Smooth muscle cell of the pulmonary artery (primary cell): ENCODE measurements at places on chromosomes 2 and 18. TPM values are rescaled to one million over a fixed set of nuclear protein-coding genes. Genes with fewer than 3 reads are reported as not detected.

TRAPPC8 gene
- total RNA-seq = 55.4 and 68.0 TPM in 2 replicates

STARD6 gene
- not detected in 2 replicates for total RNA-seq

ATOH8 gene
- 22.4 and 30.8 TPM in 2 replicates for total RNA-seq

SLC4A5 gene
- 0.13 and 0.30 TPM in 2 replicates for total RNA-seq

FBLN7 gene
- total RNA-seq = 7.5 and 17.7 TPM in 2 replicates

GPR75 gene
- total RNA-seq = 1.5 and 2.4 TPM in 2 replicates

FAM228A gene
- 0.72 and 3.2 TPM in 2 replicates for total RNA-seq

MERTK gene
- total RNA-seq = 0.69 and 0.91 TPM in 2 replicates

NT5C1B gene
- total RNA-seq = not detected in 2 replicates

RAPGEF4 gene
- 3.8 and 5.0 TPM in 2 replicates for total RNA-seq

SERPINB2 gene
- 0.50 and 14.4 TPM in 2 replicates for total RNA-seq

CTAGE1 gene
- 0.07 TPM in 1 of 2 replicates, not detected in the other for total RNA-seq

AP1S3 gene
- 18.6 and 41.7 TPM in 2 replicates for total RNA-seq

PCBP1 gene
- total RNA-seq = 87.6 and 104 TPM in 2 replicates

GRP gene
- not detected in 2 replicates for total RNA-seq

CRACDL gene
- total RNA-seq = 0.03 TPM in 1 of 2 replicates, not detected in the other

ASPRV1 gene
- total RNA-seq = 0.33 and 0.46 TPM in 2 replicates

TMEM150A gene
- total RNA-seq = 14.6 and 21.2 TPM in 2 replicates

CPO gene
- not detected in 2 replicates for total RNA-seq

CCDC148 gene
- total RNA-seq = 0.43 and 1.1 TPM in 2 replicates

UBXN2A gene
- 9.5 and 12.4 TPM in 2 replicates for total RNA-seq

SLC4A3 gene
- 4.0 and 7.0 TPM in 2 replicates for total RNA-seq

MOGAT1 gene
- total RNA-seq = not detected in 2 replicates

CTLA4 gene
- total RNA-seq = not detected in 2 replicates

CGREF1 gene
- 30.5 and 40.8 TPM in 2 replicates for total RNA-seq

SF3B6 gene
- total RNA-seq = 81.3 and 105 TPM in 2 replicates

IL36RN gene
- not detected in 2 replicates for total RNA-seq

DLX1 gene
- total RNA-seq = 1.6 and 7.7 TPM in 2 replicates

INHA gene
- total RNA-seq = 0.26 and 0.43 TPM in 2 replicates
